ENCODE measurements at places on chromosomes 3 and 15. TPM values are rescaled to one million over a fixed set of nuclear protein-coding genes. Genes with fewer than 3 reads are reported as not detected.

DNA sequence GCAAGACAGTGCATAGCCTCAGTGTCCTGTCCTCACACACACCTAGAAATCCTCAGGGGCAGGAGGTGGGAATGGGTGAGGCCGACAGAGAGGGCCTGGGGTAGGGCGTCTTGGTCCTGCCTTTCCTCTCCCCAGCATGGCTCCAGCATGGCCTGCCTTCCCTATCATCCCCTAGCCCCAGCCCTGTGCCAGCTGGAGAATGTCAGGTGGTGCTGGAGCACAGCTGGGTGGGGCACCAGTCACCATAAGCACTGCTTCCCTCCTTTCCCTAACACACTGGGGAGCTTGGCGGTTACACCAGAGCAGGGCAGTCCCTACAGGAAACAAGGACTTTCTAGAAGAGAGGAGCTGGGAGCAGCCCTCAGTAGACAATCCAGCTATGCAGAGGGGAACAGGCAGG is 236.8 kb downstream of the KLF13 start:
- DNase-seq: no peak

The POMGNT2 gene
- polyA plus RNA-seq: 9.3 TPM

- DNase-seq: no peak
Observed at GRCh38 chr3:184748219-184749135, 36.6 kb upstream of the MAGEF1 start.

The BCHE gene
- 0.71 TPM for polyA plus RNA-seq

The OPA1 gene
- polyA plus RNA-seq: 36.0 TPM

The KPNA4 gene
- 25.4 TPM for polyA plus RNA-seq

The HTR3E gene
- polyA plus RNA-seq: not detected

GRCh38 chr15:81157195-81157938 is 23.3 kb downstream of the CFAP161 start:
- DNase-seq: no peak

The ITIH1 gene
- polyA plus RNA-seq: not detected

DNA sequence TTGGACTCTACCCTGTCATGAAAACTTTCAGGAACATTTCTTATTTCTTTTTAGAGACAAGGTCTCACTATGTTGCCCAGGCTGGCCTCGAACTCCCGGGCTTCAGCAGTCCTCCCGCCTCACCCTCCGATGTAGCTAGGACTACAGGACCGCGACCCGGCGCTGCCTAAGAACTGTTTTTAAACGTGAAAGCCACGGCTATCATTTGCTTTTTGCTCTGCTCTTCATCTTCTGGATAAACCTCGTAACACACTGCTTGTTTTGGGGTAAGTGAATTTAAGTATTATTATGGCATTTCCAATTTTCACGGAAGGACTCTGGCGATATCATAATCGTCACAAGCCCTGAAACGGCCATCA is 14.3 kb upstream of the CCNL1 start:
- DNase-seq: no peak

DNA sequence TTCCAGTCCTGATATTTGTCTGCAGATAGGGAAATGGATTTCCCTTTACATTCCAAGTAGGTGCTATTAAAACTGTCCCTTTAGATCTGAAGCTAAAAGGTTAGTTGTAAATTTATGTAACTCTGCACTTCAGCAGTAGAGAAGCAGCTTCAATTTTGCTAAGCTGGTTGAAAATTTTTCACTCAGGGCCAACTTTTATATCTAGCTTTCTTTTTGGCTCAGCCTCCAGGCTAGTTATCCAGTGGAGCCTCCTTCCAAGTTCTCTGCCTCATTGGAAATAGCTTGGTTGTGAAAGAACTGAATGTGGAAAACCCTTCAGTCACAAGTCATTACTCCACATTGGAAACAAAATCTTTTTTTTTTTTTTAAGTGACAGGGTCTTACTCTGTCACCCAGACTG is 8.2 kb upstream of the ZNF660 start:
- no peak for DNase-seq

The SYNPR gene
- not detected for polyA plus RNA-seq

DNA sequence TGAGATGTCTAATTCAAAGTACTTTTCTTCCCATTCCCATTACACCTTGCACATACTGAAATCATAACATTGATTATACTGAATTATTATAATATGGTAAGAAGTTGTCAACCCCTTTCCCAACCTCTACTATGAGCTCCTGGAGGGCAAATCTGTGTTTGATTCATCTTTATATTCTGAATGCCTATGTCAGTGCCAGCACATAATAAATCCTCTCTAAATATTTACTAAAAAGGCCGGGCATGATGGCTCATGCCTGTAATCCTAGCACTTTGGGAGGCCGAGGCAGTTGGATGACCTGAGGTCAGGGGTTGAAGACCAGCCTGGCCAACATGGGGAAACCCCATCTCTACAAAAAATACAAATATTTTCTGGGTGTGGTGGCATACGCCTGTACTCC is 392.5 kb upstream of the CADM2 start:
- DNase-seq: no peak

DNA sequence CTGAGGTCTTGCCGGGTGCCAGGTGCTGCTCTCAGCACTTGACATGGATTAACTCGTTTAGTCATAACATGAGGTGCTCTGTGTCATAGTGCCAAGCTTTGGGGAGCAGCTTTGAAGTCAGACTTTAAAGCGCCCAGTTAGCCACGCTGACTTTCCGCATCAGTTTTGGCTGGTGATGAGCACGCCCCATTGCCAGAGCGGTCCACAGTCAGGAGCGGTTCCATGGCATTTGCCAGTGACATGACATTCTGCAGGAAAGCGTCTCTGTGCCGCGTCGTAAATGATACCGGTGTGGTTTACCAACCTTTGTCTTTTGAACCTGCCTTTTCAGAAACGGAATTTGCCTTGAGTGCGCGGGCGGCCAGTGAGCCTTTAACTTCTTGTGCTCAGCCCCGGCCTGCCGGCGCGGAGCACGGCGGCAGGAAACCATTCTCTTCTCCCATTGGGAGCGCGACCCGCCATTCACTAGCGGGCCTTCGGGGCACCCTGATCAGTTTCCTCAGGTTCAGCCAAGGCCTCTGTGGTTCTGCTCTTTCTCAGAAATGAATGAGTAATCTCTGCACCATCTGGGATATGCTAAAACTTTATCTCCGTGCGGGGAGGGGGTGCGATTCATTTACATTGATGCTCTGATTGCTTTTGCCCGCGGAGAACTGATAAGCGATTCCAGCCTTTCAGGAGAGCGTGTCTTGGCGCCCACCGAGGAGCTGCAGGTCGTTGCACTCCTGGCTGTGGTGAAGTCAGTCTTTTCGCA is 1.7 kb upstream of the SLC2A2 start:
- DNase-seq: no peak

The NISCH gene
- polyA plus RNA-seq: 48.4 TPM

DNA sequence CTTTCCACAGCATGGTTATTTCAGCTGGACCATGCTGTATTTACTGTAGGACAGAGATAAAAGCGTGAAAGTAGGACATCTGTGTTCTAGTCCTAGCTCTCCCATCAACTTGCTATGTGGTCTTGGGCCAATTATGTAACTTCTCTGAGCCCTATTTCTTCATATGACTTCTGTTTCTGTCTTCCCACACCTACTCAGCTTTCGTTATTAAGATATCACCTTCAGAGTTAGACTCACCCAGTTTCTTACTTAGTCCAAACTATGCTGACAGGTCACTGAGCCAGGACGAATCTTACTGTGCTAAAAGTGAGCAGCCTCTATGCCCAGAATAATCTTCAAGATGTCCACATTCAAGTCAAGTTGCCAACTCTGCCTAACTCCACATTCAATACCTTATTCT is 283.7 kb downstream of the IL5RA start:
- no peak for DNase-seq

DNA sequence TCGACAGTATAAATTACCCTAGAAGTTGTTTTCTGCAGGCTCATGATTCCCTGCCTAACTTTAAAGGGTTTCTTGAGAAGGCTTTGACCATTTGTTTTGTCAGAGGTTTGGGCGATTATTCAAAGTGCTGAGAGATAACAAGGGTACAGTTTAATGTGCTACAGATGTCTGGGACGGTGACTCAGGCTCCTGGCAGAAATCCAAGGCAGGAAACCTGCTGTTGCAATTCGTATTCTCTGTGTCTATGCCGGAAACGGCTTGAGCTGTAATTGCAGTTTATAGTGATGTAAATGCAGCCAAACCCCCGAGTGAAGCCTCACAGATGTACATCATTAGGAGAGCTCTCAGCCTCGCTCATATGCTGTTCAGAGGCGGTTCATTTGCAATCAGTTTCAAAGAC is 65.6 kb downstream of the SYNPR start:
- peak; percentile 46 for DNase-seq

The BBX gene
- 30.9 TPM for polyA plus RNA-seq

The DOCK3 gene
- polyA plus RNA-seq: 0.28 TPM

The TPRG1 gene
- 1.3 TPM for polyA plus RNA-seq

- no peak for DNase-seq
Observed at GRCh38 chr3:9736831-9737230, 5.3 kb downstream of the BRPF1 start.

DNA sequence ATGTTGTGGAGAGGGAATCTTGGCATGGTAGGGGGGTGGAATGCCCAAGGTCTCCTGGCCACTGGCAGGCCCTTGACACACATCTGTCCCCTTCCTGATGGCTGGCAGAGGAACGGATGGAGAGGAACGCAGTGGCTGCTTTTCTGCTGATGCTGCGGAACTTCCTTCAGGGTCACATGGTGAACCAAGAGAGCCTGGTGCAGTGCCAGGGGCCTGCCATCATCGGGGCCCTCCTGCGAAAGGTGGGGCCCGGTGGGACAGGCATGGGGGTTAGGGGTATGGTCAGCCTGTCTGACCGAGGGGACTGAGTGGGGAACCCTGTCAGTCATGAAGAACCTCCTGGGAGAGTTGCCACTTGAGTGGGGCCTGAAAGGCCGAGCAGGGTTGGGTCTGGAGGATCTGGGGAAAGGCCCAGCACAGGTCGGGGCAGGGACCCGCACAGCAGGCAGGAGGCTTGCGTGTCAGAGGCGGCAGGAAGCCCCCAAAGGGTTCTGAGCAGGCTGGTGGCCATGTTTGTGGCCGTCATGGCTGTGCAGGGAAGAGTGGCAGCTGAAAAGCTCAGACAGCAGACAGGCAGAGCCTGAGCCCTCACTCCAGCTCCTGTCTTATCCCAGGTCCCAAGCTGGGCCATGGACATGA is 18.1 kb downstream of the NBEAL2 start:
- no peak for DNase-seq

GRCh38 chr3:121581691-121582090 is 11.5 kb upstream of the FBXO40 start:
- DNase-seq: no peak

DNA sequence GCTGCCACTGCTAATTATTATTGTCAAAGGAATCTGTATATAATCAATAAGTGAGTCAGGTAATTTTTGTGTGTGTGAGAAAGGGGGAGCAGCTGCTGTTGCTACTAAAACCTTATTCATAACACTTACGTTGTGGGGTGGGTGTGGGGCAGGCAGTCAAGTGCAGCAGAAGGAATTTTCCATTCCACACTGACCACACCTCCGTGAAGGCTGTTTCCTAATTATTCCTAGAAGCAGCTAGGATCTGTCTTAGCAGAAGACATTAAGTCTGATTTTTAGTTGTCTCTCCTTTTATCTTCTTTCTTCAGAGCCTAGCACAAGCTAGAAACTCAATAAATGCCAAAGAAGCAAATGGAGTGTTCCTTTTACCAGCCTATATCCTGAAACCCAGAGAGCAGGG is 4.0 kb upstream of the U2SURP start:
- no peak for DNase-seq

- no peak for DNase-seq
Observed at GRCh38 chr15:41866263-41866703, 27.6 kb downstream of the SPTBN5 start.

GRCh38 chr3:35733341-35733740 is 94.0 kb downstream of the ARPP21 start:
- DNase-seq: no peak

The SLC22A14 gene
- polyA plus RNA-seq: 0.08 TPM

The ITPKA gene
- polyA plus RNA-seq: not detected

The CMSS1 gene
- polyA plus RNA-seq: 37.2 TPM

The CPNE9 gene
- polyA plus RNA-seq: not detected

DNA sequence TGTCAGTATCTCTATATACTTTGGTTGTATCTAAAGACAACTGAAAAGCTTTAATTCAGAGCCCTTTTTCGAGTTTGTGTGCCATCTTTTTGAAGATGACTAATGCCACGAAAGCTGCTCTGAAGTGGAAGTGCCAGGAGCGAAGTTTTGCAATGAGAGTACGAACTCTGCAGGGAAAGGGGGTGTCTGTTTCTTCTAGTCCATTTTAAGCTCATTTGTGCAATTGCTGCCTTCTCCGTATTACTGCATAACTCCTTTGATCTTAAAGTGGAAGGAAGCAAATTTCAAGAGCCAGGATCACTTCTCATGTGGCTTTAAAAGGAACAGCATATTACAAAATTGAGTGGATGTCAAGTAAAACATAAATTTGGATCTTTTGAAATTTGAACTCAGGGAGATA is 245.3 kb downstream of the FEZF2 start:
- no peak for DNase-seq

DNA sequence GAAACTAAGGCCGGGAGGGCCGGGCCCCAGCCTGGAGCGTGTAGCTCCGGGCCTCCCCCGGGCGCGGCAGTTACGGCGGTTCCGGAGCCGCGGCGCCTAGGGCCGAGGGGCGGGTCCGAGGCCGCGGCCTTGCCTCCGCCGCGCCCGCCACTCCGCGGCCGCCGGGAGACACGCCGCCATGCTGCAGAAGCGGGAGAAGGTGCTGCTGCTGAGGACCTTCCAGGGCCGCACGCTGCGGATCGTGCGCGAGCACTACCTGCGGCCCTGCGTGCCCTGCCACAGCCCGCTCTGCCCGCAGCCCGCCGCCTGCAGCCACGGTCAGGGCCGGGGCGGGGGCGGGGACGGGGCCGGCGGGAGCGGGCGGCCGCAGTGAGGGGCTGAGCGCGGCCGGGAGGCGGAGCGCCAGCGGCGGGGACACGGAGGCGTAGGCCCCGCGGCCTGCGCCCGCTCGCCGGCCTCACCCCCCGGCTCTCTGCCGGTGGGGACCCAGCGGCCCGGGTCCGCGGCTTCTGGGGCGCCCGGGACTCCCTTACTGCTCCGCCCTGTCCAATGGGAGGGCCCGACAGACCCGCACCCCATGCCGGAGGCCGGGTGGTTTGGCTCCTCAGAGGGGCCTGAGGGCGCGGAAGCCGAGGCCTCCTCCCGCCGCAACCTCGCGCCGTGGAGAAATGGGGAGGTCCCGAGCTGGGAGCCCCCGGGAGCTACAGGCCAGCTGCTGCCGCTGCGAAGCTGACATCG is at the start of gene DIS3L:
TSS of gene DIS3L (plus strand) at position 150 of the 738 bp plus-strand sequence. CDS start at position 179, 29 bp downstream.
- no peak for DNase-seq

The TNIK gene
- polyA plus RNA-seq: 3.6 TPM

DNA sequence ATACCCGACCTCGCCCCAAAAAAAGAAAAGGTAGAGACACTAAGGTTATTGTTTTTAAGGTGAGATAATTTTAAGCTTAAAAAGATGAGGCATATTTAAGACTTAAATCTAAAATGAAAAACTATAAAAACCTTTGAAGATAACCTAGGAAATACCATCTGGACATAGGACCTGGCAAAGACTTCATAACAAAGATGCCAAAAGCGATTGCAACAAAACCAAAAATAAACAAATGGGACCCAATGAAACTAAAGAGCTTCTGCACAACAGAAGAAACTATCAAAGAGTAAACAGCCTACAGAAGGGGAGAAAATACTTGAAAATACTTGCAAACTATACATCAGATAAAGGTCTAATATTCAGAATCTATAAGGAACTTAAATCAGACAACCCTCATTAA is 80.9 kb downstream of the TMCC1 start:
- no peak for DNase-seq

The DCLK3 gene
- not detected for polyA plus RNA-seq
